Activated naive CD4-positive, alpha-beta T cell treated with anti-CD3 and anti-CD28 coated beads for 36 hours (primary cell): ENCODE measurements at places on chromosomes 4 and X. TPM values are rescaled to one million over a fixed set of nuclear protein-coding genes. Genes with fewer than 3 reads are reported as not detected.

DNA sequence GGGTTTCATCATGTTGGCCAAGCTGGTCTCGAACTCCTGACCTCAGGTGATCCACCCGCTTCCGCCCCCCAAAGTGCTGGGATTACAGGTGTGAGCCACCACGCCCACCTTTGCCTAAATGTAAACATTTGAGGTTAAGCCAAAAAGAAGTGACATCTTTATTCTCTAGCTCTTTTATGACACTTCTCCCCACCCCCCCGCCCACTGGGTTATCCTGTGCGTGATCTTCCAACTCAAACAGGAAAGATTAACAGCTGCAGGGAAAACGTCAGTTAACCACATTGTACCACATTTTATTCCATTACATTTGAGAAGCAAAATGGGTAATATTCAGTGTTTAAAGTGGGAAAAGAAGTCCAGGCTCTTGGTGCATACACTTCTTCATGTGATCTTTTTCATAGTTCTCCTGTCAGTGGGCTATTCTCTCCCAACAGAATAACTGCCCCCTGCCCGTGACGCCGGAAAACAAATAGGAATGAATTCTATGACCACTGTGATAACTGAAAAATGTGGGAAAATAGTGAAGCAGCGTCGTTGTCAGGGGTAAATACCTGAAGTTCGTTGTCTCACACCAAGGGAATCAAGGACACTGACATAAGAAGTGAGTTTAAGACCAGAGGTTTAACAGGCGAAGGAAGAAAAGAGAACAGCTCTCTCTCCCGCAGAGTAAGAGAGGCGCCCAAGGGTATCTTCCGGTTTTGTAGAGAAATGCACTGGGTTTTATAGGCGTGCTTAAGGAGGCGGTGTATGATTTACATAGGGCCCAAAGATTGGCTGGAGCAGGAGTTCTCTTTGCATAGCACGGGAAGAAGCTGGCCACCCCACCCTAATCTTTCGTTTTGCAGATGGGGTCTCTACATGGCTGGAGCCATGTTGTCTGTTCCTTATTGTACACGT lies 9.7 kb upstream of the SRD5A3 start:
- DNase-seq: peak; percentile 55

DNA sequence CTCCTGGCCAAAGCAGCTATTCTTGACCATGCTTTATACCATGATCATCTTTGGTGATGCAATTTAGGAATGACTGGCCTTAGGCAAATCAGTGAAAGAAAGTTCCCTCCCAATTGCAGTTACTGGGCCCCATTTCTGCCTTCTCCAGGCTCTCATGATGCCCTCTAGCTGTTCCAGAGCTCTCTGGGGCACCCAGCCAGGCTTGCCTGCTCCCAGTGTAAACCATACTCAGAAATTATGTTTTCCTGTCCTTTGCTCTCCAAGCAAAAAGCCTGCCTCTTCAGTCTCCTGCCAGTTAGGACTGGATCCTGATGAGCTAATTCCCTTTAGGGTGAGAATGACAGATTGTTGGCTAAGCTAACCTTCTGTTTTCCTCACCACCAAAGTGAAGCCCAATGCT lies 85.3 kb upstream of the RBPJ start:
- DNase-seq: no peak

- no peak for DNase-seq
Observed at GRCh38 chr4:112279882-112280315, 5.8 kb downstream of the TIFA start.

DNA sequence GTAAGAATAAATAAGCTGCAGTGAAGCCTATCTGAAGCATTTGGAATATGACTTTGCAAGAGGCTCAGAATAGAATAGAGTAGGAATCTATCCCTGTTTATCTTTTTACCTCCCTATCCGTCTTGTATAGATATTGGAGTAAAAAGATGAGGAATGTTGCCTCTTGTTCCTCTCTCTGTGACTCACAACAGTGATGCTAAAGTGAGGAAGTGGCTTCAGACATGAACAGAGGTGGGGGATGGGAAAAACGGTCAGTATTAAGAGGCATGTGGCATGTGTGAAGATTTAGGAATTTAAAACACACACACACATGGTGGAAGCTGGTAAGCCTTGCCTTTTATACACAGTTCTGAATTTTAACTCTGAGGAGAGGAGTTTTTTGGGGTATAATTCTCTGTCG lies 3.8 kb upstream of the DCAF4L1 start:
- no peak for DNase-seq

DNA sequence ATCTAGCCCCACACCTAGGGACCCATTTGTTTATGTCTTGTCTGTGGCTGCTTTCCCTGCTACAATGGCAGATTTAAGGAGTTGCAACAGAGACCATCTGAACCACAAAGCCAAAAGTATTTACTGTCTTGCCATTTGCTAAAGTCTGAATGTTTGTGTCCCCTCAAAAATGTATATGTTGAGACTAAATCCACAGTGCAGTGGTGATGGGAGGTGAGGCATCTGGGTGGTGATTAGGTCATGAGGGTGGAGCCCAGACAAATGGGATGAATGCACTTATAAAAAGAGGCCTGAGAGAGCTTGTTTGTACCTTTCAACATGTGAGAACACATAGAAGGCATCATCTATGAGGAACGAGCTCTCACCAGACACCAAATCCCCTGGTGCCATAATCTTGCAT lies 137.3 kb downstream of the TMEM144 start:
- no peak for DNase-seq

DNA sequence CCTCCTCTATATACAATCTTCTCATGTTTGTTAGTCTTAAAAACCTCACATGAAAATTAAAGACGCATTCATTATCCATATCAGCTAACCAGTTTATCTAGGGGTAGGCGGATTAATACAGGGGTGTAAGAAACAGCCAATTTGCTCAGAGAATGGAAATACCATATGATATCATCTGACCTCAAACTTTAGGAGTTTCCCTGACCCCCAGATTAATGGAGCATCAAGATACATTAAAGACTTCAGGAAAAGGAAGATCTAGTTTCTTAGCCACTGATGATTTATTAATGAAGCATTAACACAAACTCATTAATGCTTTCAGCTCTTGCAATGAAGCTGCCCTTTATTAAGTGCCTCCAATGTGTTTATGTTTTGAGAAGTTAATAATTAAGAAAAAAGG lies 67.5 kb downstream of the CAMK2D start:
- DNase-seq: no peak

- no peak for DNase-seq
Observed at GRCh38 chrX:67614423-67614822, 70.6 kb downstream of the AR start.

DNA sequence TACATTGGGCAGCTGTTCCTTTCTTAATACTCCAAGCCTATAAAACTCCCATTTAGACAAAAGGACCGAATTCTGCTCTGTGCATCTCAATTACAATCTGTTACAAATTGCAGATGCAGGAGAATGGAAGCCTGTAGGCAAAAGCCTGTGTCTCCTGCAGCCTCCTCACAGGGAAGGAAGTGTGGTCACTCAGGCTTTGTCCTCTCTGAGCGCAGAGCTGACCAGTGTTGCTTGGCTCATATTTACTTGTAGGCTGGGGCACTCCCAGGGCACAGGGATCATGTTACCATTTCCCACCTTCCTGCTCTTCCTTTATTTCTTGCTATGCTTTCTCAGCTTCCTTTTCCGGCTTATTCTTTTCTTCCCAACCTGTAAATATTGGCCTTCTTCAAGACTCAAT lies 15.7 kb downstream of the SUPT20HL2 start:
- no peak for DNase-seq

DNA sequence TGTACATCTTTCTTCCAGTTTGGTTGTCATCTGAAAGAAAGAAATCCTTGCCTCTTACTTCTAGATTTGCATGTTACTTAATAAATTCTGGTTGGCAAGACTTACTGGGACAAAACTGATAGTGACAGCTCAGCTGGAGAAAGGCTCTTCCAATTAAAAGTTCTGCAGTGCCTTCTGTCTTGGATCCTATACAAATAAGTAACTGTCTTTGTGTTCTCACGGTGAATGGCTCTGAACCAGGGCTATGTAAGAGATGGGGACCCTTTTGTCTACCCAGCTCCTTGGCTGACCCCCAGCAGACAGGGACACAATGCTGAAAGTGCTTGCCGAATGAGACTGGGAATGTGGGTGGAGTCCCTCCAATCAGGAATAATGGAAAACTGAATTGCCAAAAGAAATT lies 89.5 kb downstream of the AASDH start:
- no peak for DNase-seq

- DNase-seq: no peak
Observed at GRCh38 chr4:100913685-100914084, 395.9 kb upstream of the EMCN start.

DNA sequence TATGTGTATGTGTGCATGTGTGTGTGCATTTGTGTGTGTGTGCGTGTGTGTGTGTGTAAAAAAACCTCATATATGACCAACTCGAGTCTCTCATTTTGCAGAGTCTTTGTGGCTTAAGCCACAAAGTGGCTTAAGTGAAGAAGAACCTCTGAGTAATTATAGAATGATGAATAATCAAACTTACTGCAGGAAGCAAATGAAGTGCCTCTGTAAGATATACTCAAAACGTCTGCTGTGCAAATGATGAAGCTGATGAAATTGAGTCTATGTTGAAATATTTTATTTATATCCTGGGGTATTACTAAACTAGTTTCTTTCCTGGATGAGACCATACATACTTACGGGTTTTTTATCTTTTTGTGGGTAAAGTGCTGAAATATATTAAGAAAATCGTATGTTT lies 1198.7 kb downstream of the PCDH7 start:
- no peak for DNase-seq

DNA sequence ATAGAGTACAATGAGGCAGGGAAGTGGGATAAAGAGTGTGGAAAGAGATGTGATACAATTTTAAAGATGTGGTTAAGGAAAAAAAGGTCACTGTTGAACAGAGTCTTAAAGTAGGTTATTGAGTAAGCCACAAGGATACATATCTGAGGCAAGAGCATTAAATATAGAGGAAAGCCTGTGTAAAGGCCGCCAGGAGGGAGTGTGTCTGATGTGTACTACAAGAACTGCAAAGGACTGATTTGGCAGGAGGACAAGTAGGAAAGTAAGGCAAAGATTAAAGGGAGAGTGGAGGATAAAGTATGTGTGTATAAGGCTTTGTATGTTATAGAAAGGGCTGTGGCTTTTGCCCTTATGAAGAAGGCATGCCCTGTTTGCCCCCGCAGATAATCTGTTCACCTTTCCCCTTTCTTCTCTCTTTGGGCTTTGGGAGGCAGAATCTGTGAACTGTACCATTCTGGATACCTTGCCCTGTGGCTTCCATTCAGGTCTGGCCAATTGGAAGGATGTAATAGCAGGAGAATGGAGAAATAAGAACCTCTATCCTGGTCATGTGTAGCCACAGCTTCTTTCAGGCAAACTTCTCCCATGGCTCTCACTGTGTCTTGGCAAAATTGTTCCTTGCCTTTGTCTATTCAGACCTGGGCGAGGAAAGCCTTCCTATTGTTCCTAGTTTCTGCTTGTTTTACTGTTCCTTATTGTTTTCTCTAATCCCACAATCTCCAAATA lies 68.9 kb upstream of the FAM47B start:
- DNase-seq: no peak

- DNase-seq: no peak
Observed at GRCh38 chr4:5809216-5809776, 83.6 kb downstream of the CRMP1 start.

GRCh38 chr4:66926687-66927086 lies 618.6 kb downstream of the CENPC start:
- no peak for DNase-seq

DNA sequence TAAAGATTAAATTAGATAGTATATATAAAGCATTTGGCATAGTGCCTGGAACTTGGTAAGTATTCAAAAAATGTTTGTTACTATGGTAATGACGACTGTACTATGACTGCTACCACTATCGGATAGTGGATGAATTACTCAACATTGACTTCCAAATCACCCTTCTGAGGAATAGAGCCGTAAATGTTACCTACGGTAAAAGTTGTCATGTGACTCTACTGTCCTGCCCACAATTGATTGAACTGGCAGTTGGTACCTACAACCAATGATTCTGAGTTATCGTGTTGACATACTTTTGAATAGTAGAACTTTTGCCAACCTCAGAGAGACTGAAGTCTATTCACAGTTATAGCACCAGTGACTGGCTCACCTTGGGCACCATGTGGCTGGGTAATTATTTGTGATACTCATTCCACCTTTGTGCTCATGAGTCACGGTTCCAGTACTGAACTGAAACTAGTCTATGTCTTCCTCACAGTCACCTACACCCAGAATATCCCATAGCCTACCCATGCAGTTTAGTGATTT lies 185.5 kb upstream of the PITX2 start:
- no peak for DNase-seq

GRCh38 chrX:119045884-119046283 lies 26.9 kb upstream of the CT47C1 start:
- DNase-seq: no peak

- no peak for DNase-seq
Observed at GRCh38 chr4:141036786-141037185, 96.5 kb downstream of the RNF150 start.

GRCh38 chrX:151983186-151983585 lies 8.7 kb upstream of the GABRE start:
- DNase-seq: no peak

- DNase-seq: no peak
Observed at GRCh38 chrX:95903490-95903889, 781.2 kb upstream of the DIAPH2 start.

DNA sequence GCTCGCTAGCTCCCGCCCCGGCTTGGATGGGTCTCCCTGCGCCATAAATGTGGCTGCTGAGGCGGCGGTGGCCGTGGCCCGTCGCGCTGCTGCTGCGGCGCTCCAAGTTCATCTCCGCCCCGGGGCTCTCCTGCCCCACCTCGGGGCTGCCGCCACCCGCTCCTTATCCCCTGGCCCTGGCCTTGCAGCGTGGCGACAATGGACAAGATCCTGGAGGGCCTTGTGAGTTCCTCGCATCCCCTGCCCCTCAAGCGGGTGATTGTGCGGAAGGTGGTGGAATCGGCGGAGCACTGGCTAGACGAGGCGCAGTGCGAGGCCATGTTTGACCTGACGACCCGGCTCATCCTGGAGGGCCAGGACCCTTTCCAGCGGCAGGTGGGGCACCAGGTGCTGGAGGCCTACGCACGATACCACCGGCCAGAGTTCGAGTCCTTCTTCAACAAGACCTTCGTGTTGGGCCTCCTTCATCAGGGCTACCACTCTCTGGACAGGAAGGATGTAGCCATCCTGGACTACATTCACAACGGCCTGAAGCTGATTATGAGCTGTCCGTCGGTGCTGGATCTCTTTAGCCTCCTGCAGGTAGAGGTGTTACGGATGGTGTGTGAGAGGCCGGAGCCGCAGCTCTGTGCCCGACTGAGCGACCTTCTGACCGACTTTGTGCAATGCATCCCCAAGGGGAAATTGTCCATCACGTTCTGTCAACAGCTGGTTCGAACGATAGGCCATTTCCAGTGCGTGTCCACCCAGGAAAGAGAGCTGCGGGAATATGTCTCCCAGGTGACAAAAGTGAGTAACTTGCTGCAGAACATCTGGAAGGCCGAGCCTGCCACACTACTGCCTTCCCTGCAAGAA lies 763 bp downstream of the USP38 start:
- DNase-seq: no peak

- DNase-seq: peak; percentile 85
Observed at GRCh38 chr4:87390891-87391575, at the start of gene HSD17B11. Gene HSD17B11, minus strand, starts transcription at chr4:87391188. Its CDS starts 118 bp downstream, at chr4:87391070.

GRCh38 chr4:177987896-177988295 lies 545.7 kb upstream of the AGA start:
- DNase-seq: no peak

- no peak for DNase-seq
Observed at GRCh38 chrX:24672701-24673190, 21.0 kb upstream of the POLA1 start.

PPBP gene
- not detected for total RNA-seq

OTUD6A gene
- total RNA-seq: not detected

ZMAT1 gene
- total RNA-seq: 2.8 TPM

NELFA gene
- total RNA-seq: 44.1 TPM

TMEM131L gene
- total RNA-seq: 37.6 TPM

PRRG3 gene
- total RNA-seq: not detected

IL13RA2 gene
- not detected for total RNA-seq

NXF3 gene
- not detected for total RNA-seq
